H7 (cell line): ENCODE measurements at places on chromosomes 5 and 9. TPM values are rescaled to one million over a fixed set of nuclear protein-coding genes. Genes with fewer than 3 reads are reported as not detected.

- DNase-seq, result no peak
Observed at GRCh38 chr9:87545858-87546257, 48.2 kb downstream of the DAPK1 start.

DNA sequence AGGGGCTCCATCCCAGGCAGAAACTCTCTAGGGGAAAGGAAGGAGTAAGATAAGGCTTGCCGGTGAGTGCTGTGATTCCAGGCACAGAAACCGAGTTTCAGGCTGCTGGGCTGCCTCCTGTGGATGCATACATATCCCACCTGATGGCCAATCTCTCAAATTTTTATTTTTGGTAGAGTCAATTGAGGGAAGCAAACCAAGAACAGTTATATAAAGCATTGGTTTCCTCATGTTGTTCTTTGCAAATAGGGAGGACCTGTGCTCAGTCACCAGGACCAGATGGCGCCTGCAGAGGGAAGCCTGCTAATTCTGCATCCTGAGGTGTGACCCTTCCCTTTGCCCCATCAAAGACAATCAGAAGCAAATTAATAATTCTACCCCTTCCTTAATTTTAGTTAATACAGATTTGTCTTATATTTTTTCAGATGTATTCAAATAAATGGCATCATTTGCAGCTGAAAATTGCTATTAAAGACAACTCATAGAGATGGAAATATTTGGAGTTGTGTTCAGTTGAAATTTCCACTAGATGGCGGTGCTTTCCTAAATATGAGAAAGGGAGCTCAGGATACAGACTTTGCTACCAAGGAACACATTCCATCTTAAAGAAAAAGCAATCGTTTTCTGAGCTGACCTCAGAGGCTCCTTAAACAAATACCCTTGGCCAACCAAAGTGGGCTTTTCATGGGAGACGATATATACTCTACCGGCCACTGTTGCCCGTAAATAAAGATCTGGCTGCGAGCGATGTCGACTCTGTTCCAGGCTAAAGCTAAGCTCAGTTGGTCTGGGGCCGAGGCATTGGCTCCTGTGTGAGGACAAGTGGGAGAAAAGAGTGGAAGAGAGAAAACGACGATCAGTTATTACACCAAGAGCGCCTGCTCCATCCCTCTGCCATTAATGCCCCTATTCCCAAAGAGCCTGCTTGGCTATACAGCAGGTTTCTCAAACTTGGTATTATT lies 225.7 kb upstream of the KLF9 start:
- no peak for DNase-seq

- DNase-seq, result no peak
Observed at GRCh38 chr5:168844922-168845296, 265.7 kb upstream of the PANK3 start.

SH3RF2 gene
- total RNA-seq, result 0.89 and 1.7 TPM in 2 replicates

SPINK7 gene
- not detected in 2 replicates for total RNA-seq

NR4A3 gene
- total RNA-seq, result 0.10 and 0.18 TPM in 2 replicates

KCNIP1 gene
- total RNA-seq, result 0.33 and 0.48 TPM in 2 replicates

DNA sequence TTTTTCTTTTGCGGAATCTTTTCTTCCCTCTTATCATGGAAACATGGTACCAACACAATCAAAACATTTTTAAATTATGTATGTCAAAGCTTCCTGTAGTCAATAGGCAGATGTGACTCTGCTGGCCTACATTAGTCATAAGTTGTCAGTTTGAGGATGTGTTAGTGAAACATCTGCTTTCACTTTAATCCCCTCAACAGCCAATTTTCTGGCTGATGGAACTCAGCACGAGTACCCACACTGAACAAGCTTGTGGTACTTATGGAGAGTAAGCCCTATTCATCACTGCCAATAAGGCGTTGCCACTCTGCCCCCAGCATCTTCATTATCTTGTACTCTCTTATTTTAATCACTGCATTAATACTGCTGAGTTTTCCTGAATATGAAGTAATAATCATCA lies 1034.4 kb downstream of the CDH9 start:
- no peak for DNase-seq

PRSS3 gene
- not detected in 2 replicates for total RNA-seq

GRCh38 chr5:154485096-154485491 lies 7.1 kb upstream of the HAND1 start:
- DNase-seq, result no peak

SPATA31C1 gene
- 0.03 and 0.07 TPM in 2 replicates for total RNA-seq
